ENCODE measurements at places on chromosomes 1 and 21. TPM values are rescaled to one million over a fixed set of nuclear protein-coding genes. Genes with fewer than 3 reads are reported as not detected.

DNA sequence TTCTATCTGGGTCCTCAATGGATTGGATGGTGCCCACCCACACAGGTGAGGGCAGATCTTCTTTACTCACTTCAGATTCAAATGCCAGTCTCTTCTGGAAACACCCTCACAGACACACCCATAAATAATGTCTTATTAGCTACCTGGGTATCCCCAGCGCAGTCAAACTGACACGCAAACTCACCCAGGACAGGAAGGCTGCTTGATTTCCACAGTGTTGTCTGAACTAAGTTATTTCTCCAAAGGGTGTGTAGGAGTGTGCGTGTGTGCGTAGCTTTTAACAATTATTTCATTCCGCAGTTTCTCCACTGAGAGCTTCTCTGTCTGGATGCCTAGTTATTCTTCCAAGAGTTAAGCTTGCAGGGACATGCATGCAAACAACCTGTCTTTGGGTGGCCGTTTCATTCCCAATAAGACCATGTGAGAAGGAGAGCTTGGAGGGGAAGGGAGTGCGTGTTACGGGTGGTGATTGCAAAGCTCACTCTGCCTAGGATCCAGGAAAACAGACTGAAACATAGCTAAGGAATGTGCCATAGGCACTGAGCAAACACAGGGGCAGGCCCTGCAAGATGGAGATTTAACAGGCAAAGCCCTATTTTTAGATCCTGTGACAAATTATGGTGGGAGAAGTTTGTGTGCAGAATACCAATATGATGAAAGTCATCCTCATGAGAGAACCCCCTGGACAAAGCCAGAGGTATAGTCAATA lies 269.7 kb downstream of the DYRK1A start:
- no peak overlapping the region for H3K27ac ChIP-seq
- H3K4me3 ChIP-seq, result no peak overlapping the region
- no peak for DNase-seq
- H3K36me3 ChIP-seq, result no peaks in the 10 kb centered on the region
- H3K4me1 ChIP-seq, result no peaks in the 10 kb centered on the region

DNA sequence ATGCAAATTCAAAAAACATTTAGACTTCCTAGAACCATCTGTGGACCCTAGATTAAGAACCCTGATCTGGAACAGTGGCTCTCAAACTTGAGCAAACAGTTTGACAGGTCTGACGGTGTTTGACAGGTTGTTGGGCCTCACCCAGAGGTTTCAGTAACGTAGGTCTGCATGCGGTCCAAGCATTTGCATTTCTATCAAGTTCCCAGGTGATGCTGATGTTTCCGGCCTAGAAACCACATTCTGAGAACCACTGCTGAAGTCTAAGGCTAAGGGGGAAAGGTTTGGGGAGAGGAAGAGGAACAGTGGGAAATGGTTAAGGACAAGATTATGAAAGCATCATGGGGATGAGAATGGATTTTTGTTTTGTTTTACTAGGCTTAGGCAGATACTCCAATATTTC lies 48.6 kb downstream of the MDM4 start:
- no peaks in the 10 kb centered on the region for H3K27me3 ChIP-seq
- H3K4me3 ChIP-seq, result no peak overlapping the region
- DNase-seq, result no peak
- peak overlapping the region; percentile 24 for H3K27ac ChIP-seq
- peaks cover 9% of the 10 kb centered on the region for H3K4me1 ChIP-seq

DNA sequence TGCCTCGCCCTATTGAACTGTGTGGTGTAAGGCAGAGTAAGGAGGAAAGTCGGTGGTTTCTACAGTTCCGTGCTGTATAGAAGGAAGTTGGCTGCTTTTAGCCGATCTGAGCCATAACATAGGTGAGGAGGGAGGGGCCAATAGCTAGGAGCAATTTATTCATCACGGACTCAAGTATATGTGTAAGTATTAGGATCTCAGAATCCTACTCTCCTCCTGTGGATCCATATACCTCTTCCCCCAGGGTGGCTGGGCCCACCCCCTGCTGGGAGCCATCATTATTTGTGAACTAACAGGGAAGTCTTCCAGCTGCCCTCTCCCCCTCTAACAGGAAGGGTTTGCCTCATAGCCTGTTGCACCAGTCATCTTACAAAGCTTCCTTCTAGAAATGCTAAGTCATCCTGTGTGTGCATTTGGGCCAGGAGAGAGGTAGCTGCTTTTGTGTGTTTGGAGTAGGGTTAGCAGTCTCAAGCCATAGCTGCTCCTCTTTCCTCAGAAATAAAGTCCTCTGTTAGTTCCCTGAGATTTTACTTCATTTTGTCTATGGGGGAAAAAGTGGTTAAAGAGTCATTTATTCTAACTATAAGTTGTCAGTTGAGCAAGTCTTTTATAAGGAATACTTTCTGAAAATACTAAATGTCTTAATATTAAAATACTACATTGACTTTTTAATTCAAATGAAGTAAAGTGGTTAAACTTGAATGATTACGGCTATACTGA lies 14.9 kb upstream of the CENPS start:
- no peaks in the 10 kb centered on the region for H3K27me3 ChIP-seq
- no peak for DNase-seq
- no peaks in the 10 kb centered on the region for H3K4me1 ChIP-seq
- peak overlapping the region; percentile 48 for H3K27ac ChIP-seq

The SLC9C2 gene
- total RNA-seq, result not detected

The REN gene
- not detected for total RNA-seq

DNA sequence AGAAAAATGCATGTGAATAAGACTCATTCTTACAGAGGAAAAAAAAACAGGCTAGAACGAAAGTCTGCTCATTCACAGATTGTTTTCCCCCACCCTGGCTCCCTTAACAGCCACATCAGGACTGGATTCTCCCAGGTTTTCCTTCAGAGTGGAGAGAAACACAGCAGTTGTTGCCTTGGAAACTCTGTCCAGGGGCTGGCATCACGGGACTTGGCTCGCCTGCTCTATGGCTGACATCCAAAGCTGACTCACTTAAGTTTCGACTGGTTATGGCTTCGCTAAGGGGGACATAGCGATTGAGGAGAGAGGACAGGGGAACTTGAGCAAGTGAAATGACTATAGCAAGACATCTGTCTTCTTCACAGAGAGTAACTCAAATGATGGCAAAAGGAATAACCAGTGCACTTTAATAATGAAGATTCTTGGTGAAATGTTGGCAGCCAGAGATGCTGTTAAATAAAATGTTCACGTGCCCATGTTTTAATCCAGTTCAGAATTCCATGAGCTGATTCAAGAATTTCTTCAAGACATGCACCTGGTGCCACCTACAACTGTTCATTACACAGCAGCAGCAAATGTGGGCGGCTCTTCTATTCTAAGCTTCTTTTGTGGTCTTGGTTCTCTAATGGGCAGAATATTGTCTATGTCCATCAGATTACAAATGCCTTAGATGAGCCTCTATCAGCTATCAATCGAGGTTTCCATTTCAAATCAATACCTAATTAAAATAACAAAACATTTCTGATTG lies 21.8 kb downstream of the MIS18A start:
- no peak overlapping the region for H3K4me3 ChIP-seq
- no peaks in the 10 kb centered on the region for H3K36me3 ChIP-seq
- H3K27ac ChIP-seq, result peak overlapping the region; percentile 22
- H3K4me1 ChIP-seq, result no peaks in the 10 kb centered on the region
- no peaks in the 10 kb centered on the region for H3K27me3 ChIP-seq

DNA sequence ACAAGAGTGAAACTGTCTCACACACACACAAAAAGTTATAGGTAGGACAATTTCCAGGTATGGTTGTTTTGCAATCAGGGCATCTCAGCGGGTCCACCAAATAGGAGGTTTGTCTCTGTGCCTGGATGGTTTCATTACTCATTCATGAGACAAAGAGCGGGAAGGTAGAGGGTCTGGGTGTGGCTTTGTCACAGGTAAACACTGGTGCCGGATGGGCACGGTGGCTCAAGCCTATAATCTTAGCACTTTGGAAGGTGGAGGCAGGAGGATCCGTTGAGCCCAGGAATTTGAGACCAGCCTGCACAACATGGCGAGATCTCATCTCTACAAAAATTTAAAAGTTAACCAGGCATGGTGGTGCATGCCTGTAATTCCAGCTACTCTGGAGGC lies 16.3 kb upstream of the ERVH48-1 start:
- H3K27ac ChIP-seq, result no peak overlapping the region
- no peaks in the 10 kb centered on the region for H3K36me3 ChIP-seq
- H3K4me1 ChIP-seq, result no peaks in the 10 kb centered on the region
- no peak for DNase-seq

DNA sequence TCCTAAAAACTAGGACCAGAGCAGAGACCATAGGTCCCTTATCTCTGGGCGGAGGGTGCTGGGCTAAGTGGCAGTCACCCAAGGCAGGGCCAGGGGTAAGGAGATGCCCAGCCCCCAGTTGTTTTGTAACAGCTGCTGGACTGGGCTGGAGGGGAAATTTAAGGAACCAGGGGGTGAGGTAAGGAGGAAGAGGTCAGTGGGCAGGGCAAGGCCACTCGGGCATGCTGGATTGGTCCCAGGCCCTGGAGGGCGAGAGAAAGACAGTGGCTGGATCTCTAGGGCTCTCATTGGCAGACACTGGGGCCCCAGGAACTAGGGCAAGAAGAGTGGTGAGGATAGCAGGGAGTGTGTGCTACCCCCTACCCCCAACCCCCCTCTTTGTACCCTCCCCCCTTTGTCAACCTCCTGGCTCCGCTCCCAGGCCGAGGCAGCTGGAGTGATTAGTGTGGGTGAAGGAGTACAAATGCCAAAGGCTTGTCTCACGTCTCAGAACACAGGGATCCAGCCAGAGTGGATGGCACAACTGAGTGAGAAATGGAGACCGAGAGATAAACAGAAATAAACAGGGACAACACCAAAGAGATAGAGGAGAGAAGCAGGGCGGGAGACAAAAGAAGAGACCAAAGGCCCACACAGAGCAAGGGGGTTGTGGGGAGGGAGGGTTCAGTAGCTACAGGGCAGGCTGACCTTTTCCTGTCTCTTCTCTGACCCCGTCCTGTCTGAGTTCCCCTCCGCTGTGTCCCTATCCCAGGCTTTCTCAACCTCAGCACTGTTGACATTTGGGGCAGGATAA lies 20.5 kb upstream of the THRAP3 start:
- no peaks in the 10 kb centered on the region for H3K36me3 ChIP-seq
- H3K4me3 ChIP-seq, result no peak overlapping the region
- DNase-seq, result peak; percentile 69
- peak overlapping the region; percentile 96 for H3K27ac ChIP-seq
- no peaks in the 10 kb centered on the region for H3K27me3 ChIP-seq
- H3K4me1 ChIP-seq, result peaks cover 23% of the 10 kb centered on the region

DNA sequence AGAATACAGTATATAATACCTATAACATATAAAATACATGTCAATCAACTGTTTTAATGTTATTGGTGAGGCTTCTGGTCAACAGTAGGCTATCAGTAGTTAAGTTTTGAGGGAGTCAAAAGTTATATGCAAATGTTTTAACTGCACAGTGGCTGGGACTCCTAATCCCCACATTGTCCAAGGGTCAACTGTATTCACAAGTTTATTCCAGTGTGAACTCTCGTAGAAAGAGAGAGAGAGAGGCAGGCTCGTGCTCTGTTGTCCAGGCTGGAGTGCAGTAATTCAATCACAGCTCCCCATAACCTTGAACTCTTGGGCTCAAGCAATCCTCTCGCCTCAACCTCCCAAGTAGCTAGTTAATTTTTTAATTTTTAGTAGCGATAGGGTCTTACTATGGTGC lies 66.0 kb downstream of the NRIP1 start:
- no peaks in the 10 kb centered on the region for H3K4me1 ChIP-seq
- H3K36me3 ChIP-seq, result no peaks in the 10 kb centered on the region
- H3K4me3 ChIP-seq, result no peak overlapping the region
- no peak overlapping the region for H3K27ac ChIP-seq
- no peaks in the 10 kb centered on the region for H3K27me3 ChIP-seq

The TRIM17 gene
- 9.5 TPM for total RNA-seq

- no peak for DNase-seq
- H3K27ac ChIP-seq, result peak overlapping the region; percentile 69
- H3K27me3 ChIP-seq, result no peaks in the 10 kb centered on the region
- no peak overlapping the region for H3K4me3 ChIP-seq
- peaks cover 10% of the 10 kb centered on the region for H3K4me1 ChIP-seq
Measured at GRCh38 chr21:41801321-41802197, 34.7 kb upstream of the RIPK4 start.

The S100A6 gene
- 351 TPM for total RNA-seq

The NR1I3 gene
- not detected for total RNA-seq

The TCEA3 gene
- 31.2 TPM for total RNA-seq
